ENCODE measurements at places on chromosomes 1 and 21.

- DNase-seq, result no peak
Measured at GRCh38 chr1:90513956-90514355, 203.1 kb downstream of the BARHL2 start.

DNA sequence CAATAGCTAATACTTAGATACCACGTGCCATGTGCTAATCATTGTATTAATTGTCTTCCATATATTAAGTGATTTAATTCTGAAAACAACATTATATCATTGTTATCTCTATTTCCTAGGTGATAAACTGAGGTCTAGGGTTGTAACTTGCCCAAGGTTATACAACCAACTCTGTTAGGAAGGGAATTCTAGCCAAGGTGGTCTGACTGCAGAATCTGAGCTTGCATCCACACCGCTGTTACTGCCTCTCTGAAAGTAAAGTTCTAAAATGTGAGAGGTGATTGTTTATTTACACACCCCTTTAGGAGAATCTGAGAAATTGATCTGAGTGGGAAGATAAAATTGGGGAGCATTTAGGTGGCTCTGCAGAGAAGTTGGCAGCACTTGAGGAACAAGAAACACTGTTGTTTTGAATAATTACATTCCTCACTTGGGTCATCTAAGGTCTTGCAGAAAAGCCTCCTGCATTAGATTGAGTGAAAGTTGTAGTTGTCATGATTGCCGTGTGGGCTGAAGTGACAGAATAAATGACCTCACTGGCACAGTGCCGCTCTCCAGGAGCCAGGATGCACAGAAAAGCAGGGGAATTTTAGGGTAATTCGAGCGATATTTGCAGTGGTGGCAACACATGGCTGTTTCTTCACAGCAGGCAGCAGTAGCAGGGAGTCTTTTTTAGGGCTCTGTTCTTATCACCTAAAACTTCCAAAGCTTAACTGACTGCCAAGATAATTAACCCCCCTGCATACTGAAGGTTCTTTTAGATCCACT, 121.7 kb downstream of the ADGRL4 start:
- no peak for DNase-seq

DNA sequence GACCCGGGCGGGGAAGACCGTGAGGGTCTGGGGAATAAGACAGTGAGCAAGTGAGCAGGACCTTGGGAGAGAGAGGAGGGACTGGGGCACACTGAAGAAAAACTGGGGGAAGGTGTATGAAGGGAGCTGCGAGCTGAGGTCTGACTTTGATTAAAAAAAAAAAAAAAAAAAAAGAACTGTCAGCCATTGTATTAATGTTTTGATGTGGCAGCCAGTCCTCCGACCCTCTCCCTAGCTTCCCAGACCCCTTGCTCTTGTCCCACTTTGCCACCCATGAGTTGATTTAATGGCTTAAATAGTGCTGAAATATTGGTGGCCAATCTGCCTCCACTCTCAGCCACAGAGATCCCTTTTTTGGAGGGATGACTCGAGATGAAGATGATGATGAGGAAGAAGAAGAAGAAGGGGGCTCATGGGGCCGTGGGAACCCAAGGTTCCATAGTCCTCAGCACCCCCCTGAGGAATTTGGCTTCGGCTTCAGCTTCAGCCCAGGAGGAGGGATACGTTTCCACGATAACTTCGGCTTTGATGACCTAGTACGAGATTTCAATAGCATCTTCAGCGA, 652 bp downstream of the HAX1 start:
- no peak for DNase-seq

DNA sequence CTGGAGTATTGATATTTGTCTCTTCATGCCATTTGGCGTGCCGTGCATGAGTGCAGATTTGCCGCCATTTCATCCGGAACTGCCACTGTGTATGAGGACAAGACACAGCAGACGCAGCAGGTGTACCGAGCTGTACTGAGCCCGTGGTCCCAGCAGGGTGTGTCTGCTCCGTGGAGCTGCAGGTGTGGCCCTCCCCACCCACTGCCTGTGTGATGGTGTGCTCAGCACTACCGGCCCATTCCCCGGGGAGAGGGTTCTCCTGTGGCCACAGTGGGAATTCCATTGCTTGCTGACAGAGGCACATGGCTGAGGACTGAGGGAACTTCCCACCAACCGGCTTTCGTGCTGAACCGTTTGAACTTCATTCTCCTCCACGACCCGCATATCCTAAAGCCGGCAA, 34.3 kb upstream of the COL6A1 start:
- no peak for DNase-seq

DNA sequence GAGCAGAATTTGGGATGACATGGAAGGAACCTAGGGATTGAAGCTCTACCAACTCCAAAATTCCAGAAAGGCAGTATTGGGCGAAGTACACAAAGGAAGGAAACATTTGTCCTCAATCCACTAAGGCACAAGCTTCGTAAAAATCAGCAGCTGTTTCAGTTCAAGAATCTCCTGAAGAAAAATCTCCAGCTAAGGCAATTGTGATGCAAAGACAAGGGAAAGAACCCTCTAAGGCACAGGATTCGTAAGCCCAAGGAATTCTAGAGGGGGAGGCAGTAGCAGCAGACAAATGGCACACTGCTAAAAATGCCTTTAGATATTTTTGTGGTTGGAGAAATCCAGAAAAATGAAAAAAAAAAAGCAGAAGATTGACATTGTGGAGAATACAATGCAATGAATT, 64.5 kb upstream of the PLPPR5 start:
- no peak for DNase-seq

- DNase-seq, result no peak
Measured at GRCh38 chr1:49104575-49104974, 327.9 kb upstream of the BEND5 start.

DNA sequence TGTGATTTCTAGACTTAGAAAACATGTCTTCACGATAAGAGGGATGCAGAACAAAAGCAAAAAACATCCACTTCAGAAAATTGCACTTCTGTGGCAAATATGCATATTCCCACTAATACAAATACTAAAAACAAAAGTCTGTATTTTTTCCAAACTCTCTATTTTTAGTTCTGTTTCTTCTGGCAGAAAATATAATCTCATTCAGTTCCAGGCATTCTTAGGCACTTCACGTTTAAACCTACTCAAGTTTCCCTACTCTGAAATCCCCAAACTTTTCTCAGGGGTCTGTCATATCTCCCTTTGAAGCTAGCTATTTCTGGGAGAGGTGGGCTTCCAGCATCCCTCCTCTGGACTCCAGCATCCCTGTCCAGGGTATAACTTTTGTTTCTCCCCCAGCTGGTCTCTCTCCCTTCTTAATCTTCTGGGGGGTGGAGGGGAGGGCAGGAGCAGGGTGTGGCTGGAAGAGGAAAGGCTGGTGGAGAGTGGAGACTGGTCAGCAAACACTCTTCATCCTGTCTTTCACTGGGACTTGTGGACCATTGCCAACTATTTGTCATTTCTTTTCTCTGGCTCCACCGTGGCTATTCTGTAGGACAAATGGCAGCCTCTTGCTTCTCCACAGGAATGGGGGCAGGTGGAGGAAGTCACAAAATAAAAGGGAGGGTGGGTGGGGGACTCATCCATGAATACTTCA, 19.6 kb upstream of the NCF2 start:
- no peak for DNase-seq

GRCh38 chr1:27686223-27686990, 14.4 kb upstream of the IFI6 start:
- no peak for DNase-seq

DNA sequence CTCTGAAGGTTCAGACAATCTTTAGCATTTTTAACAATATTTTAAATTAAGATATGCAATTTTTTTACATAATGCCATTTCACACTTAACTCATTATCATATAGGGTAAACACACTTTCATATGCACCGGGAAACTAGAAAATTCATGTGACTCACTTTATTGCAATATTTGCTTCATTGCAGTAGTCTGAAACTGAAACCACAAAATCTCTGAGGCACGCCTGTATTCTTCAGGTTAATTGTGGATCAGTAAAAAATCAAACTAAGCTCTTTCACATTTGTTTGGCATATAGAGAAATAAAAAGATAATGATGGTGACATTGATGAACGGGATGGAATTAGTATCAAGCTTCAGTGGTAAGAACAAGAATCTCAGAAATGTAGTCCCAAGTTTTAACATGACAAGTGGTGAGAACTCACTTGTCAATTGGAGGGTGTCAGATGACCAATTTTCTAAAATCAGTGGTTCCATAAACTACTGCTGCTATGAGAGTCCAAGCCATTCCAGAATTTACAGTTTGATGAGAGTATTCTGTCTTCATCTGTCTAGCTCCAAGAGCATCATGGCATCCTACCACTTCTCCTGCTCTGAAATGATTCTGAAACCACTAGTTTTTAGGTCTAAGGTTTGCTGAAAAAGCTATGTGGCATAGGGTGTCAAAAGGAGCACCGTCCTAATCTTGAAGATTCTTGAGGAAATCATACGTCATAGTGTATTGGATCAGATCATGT, 281.0 kb downstream of the PTPRC start:
- DNase-seq, result no peak

GRCh38 chr1:244735404-244735803, 82.5 kb downstream of the DESI2 start:
- DNase-seq, result no peak

- DNase-seq, result no peak
Measured at GRCh38 chr1:3568815-3569435, 42.4 kb downstream of the MEGF6 start.

- no peak for DNase-seq
Measured at GRCh38 chr1:43930168-43930948, 3.2 kb upstream of the ARTN start.

- no peak for DNase-seq
Measured at GRCh38 chr21:35585878-35586277, 474.4 kb downstream of the SETD4 start.
